ENCODE measurements at places on chromosomes 3 and 15. TPM values are rescaled to one million over a fixed set of nuclear protein-coding genes. Genes with fewer than 3 reads are reported as not detected.

SEMA5B gene
- not detected for total RNA-seq

MYO5C gene
- total RNA-seq = 16.2 TPM

CYP8B1 gene
- not detected for total RNA-seq

C3orf22 gene
- not detected for total RNA-seq

CTXN2 gene
- not detected for total RNA-seq

CCDC39 gene
- not detected for total RNA-seq

Data from spleen (tissue), 13 donors.